ENCODE measurements at places on chromosomes 1 and 21. TPM values are rescaled to one million over a fixed set of nuclear protein-coding genes. Genes with fewer than 3 reads are reported as not detected.

The ZNF593OS gene
- total RNA-seq = 1.7 TPM

DNA sequence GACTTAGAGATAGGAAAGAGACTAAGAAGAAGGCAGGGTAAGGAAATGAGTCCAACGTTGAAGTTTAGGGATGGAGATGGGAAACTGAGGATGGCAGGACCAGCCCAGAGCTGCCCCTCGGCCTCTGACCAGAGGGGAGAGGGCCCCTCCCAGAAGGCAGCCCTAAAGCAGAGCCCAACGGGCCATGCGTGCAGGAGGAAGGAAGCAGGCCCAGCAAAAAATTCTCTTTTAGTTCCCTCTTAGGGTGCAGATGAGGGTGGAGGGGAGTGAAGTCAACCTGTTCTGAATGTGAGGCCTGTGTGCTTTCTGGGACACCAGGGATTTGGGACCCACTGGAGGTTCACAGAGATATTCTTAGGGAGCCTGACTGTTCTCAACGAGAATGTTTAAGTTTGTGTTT is 225.4 kb downstream of the RHOU start:
- H3K4me3 ChIP-seq = no peak overlapping the region
- H3K36me3 ChIP-seq = no peaks in the 10 kb centered on the region
- DNase-seq = no peak
- H3K4me1 ChIP-seq = peaks cover 28% of the 10 kb centered on the region
- no peak overlapping the region for H3K27ac ChIP-seq

The NTRK1 gene
- total RNA-seq = 38.8 TPM

The PSMB2 gene
- 46.8 TPM for total RNA-seq

The ERICH3 gene
- total RNA-seq = 19.5 TPM

DNA sequence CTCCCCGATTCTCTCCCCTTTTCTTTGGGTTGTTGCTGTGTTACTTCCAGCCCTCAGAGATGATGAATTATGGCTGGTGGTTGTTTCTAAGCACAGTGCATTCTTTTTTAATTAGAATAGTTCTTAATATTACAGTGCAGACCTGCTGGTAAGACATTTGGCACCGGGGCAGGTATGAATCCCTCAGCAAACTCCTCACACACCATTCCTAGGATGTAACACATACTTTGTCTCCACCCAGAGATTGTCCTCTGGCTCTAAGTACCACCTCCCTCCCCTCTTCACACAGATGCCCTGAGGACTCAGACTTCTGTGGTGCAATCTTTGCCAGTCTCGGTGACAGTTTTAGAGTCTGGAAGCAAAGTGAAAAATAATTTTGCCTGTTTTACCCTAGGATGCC is 143.1 kb downstream of the HLX start:
- DNase-seq = no peak
- H3K4me3 ChIP-seq = no peak overlapping the region
- H3K27ac ChIP-seq = no peak overlapping the region
- H3K36me3 ChIP-seq = no peaks in the 10 kb centered on the region

GRCh38 chr1:3313576-3313950 is 140.9 kb upstream of the ARHGEF16 start:
- peak overlapping the region; percentile 60 for H3K27ac ChIP-seq
- DNase-seq = peak; percentile 92
- peaks cover 22% of the 10 kb centered on the region for H3K4me1 ChIP-seq
- no peaks in the 10 kb centered on the region for H3K36me3 ChIP-seq
- H3K4me3 ChIP-seq = no peak overlapping the region

Data from testis (tissue), 5 donors.